MV-4-11 (cell line): ENCODE measurements at places on chromosomes 3 and 15.
A peak's percentile ranks its signal among the peaks of the same experiment; 100 is the strongest.

GRCh38 chr3:179308001-179308400 lies 14.8 kb upstream of the ZNF639 start:
- DNase-seq = no peak

DNA sequence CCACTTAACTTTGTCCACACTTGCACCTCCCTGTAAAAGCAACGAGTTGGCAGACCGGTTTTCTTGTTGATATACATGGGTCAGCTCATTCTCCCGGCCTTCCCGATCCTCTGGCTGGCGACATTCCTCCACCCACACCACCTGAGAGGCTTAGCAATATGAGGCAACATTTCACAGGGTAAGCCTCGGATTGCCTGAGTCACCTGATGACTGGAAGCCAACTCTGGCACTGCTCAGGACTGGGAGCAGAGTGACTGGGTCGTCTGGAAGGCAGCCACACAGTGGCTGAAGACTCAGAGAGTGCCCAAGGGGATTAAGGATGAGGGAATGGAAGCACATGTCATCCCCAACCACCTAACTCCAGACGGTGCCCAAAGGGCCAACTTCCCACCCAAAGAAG lies 9.8 kb downstream of the HOMER2 start:
- DNase-seq = no peak

DNA sequence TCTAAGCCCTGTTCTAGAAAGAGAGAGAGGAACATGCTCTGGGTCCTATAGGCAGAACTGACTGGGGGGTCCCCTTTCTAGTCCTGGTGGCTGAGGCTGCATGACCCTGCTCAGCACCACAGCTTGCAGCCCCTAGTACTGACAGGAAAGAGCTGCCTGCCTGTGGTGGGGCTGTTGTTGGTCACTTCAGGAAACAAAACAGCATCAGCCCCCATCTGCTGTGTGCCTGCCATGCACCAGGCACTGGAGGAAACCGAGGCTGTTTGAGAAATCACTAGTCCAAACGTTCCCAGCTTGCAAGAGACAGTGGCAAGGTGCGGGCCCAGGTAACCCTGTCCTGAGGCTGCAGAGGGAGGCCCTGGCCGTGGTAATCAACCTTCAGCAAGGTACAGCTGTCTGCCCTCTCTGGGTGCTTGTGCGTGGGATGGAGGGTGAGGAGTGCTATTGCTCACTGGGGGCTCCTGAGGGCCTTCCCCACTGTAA lies 90.6 kb downstream of the IQSEC1 start:
- no peak for DNase-seq

- DNase-seq = peak; percentile 74
Observed at GRCh38 chr3:17645074-17645698, 97.2 kb downstream of the TBC1D5 start.

DNA sequence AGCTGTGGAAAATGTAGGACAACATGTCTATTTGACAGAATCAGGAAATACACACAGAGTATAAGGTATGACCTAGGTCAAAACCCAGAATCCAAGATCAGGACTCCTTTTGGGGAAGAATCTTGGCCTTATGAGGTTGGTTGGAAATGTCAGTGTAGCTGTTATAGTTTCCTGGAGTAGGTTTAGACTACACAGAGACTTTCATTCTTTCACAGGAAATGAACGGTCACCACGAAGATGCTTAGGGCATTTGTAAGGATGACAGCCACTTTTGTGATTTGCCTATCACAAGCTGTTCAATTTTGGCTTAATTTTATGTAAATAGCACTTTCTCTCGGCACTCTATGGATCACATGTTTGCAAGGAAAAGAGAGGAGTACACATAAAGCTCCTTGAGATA lies 18.6 kb upstream of the ZBTB20 start:
- no peak for DNase-seq

GRCh38 chr3:14391033-14391432 lies 11.4 kb upstream of the SLC6A6 start:
- DNase-seq = peak; percentile 88
